Kidney epithelial cell (primary cell): ENCODE measurements at places on chromosomes 4 and X.
A peak's percentile ranks its signal among the peaks of the same experiment; 100 is the strongest.

DNA sequence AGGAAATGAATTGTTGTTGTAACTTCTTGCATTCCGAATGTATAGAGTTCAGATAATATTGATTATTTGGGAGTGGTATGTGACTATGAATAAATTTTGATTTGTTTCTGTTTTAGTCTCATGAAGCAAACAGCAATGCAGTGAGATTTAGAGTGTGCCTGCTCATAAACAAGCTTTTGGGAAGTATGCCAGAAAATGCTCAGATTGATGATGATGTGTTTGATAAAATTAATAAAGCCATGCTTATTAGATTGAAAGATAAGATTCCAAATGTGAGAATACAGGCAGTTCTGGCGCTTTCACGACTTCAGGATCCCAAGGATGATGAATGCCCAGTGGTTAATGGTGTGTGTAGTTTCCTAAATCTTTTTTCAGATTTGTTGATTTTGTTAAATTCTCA is 2.0 kb downstream of the NCAPG start:
- DNase-seq, result no peak

GRCh38 chr4:93359586-93359985 is 469.0 kb upstream of the ATOH1 start:
- DNase-seq, result no peak

- no peak for DNase-seq
These were observed 35.3 kb downstream of the NBDY start for GRCh38 chrX:56764153-56764974.

GRCh38 chr4:126264839-126265238 is 950.1 kb downstream of the FAT4 start:
- peak; percentile 9 for DNase-seq

DNA sequence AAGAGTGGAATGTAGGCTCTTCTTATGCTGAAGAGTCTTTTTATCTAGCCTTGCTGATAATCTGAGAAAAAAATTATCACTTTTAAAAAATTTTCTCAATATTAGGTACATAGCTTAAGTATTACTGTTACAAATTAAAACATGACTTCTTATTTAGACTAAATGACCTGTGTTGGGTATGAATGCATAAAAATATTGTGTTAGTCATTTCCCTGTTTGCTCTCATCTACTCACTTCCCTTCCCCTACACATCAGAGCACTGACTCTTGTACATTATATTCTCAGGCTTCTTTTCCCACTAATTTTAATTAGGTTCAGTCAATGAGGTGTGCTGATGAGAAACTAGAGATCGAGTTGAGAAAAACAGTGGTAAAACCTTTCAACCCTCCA is 881.0 kb downstream of the PCDH18 start:
- DNase-seq, result peak; percentile 10

DNA sequence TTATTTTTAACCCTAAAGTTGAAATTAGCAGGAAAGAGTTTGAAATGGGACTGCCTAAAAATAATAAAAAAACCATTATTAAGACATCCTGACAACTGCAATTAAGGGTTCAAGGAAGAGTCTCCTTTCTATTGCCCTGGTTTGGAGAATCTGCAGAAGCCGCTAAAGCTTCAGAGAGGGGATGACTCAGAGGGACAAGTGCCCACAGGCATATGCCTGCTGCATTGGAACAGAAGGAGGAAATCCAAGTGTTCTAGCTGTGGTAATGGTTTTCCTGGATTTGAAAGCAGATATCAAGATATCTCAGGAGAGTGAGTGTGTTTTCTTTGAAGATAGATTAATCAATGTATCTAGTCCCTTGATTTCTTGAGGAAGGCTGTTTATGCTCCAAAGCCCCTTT is 235.1 kb upstream of the TAPT1 start:
- peak; percentile 18 for DNase-seq

DNA sequence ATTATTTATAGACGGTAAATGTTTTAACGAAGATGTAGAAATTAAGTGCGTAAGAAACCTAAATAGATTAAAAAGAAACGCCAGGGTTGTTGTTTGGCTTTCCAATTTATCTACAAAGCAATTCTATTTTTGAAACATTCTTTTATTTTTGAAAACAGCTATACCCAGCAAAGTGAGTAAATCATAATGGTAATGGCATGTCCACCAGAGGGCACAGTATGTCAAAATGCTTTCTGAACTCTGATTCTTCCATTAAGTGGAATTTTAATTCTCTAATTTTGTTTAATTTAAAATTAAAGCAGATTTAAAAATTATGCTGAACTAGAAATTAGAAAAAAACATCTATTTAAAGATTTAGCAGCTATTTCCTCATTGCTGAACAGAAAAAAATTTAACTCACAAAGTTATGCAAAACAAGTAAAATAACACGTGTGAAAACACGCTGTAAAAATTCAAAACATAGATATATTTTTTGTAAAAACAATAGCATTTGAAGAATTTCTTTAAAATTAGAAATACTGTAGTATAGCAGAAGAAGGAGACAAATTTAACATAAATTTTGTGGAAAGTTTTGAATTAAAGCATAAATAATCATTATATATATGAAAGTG is 26.5 kb downstream of the RASSF6 start:
- DNase-seq, result no peak

- no peak for DNase-seq
These were observed 91.1 kb downstream of the LRBA start for GRCh38 chr4:150923945-150924344.

DNA sequence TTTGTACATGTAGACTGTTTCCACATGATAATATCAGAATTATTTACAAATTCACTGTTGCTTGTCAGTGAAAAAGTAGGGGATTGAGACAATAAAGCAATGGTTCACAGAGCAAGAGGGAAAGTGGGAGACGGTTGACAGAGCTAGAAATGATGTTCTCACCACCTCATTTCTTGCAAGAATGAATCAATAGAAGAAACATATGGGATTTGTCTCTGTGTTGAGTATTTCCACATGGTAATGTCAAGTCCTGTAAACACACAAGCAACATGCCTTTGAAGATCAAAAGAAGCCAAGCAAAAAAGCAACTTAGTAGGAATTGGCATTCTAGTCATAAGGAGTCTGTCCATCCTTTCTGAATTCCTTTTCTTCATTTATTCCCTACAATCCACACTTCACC is 1806.6 kb upstream of the AGA start:
- no peak for DNase-seq

DNA sequence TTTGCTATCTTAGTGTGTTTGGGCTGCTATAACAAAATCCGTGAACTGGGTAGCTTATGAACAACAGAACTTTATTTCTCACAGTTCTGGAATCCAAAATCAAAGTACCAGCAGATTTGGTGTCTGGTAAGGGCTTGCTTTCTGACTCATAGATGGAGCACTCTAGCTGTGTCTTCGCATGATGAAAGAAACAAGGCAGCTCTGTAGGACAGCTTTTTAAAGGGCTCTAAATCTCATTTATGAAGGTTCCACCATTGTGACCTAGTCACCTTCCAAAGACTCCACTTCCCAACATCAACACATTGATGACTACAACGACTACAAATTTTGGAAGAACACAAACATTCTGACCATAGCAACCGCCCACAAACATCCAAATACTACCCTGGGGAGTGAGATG is 158.6 kb upstream of the LCORL start:
- no peak for DNase-seq

DNA sequence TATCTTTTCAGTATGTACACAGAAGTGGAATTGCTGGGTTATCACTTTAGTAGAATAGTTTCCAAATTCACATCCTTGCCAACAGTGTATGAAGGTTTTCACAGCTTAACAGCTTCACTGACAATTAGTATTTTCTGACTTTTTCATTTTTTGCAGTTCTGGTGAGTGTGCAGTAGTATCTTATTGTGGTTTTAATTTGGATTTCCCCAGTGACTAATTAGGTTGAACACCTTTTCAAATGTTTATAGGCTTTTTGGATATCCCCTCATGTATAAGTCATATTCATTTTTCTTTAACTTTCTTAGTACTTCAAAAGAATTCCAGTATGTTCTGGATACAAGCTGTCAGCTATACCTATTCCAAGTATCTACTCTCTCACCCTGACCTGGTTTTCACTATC is 37.1 kb downstream of the BRCC3 start:
- no peak for DNase-seq

- DNase-seq, result no peak
These were observed 56.9 kb downstream of the BCOR start for GRCh38 chrX:40040686-40041461.

- no peak for DNase-seq
These were observed 200.4 kb downstream of the ARAP2 start for GRCh38 chr4:36043901-36044300.

- no peak for DNase-seq
These were observed 26.0 kb downstream of the TKTL1 start for GRCh38 chrX:154321594-154321993.

GRCh38 chrX:118971552-118971951 is 2.9 kb upstream of the LONRF3 start:
- no peak for DNase-seq

DNA sequence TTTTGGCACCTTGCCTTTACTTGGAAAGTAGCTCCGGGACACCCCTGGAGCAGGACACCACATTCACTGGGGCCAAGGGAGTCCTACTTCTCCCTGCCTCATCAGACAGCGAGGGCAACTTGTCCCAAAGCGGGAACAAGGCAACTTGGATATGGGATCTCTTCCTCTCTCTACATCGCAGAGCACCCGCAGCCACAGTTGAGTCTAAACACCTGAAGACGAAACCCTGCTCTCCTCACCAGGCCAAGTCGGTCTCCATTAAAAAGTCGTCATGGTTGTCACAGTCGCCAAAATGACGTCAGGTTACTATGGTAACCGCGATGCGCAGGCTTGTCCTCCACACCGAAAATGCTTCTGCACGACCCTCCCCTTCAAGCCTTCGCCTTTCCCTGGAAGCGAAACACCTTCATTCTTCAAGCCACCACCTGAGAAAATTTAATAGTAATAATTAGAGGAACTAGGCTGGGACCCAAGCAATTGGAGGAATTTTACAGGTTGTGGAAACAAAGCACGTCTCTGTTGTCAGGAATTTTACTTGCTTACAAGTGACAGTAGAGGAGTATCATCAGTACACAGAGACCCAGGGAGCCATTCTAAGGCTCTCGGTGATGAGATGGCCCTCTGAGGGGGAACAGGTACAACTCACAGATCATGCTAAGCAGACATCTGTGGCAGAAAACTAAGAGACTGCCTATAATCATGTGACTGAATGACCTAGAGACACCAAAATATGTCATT is 30.5 kb upstream of the TCEAL4 start:
- peak; percentile 19 for DNase-seq

DNA sequence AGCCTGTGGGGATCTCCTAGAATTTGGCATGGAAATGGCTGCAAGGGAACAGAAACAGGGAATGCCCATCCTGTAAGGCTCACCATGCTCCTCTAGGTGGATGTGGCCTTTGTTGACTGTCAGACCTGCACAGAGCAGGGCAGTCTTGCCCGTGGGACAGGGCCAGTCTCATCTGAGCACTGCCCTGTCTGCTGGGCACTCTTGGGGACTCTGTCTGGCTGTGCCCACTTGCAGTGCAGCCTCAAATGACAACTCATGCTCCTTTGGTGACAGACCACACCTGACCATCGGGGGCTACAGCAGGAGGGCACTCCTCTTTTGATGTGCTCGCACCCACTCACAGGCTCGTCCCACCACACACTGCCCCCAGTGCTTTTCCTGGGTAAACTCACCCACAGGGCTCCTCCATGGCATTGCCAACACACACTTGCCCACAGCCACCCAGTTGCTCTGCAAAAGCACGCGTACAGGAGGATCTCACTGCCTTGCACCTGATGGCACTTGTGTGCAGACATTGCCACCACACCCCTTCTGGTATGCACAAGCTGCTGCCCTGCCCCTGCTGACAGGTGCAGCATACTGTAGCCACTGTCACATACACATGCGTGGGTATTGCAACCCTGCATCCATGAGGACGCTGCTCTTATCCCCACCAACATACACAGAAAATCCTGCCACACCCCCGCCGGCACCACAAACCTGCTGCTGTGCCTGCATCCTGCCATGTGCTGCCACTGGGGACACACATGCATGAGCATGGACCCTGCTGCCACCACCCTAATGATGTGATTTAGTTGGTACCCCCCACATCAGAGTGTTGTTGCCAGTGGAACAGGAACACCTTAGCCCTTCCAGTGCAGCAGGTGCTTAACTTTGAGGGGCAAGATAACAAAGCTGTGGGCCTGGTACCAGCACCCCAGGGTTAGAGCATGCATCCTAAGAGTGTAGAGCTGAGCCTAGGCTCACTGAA is 100.1 kb upstream of the ARHGEF9 start:
- DNase-seq, result no peak

DNA sequence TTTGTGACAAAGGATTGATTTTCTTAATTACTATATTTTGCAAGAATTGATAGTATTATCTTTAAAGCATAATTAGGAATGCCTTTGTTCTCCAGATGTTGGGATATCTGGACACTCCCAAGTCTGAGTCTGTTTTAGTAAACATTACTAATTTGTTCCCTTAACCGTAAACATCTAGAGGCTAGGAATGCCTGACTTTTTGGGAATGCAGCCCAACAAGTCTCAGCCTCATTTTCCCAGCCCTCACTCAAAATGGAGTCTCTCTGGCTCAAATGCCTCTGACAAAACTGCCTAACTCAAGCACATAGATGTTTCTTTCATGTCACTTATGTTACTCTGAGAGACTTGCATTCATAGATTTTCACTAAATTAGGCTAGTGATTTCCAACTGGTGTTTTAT is 297.0 kb upstream of the CLNK start:
- no peak for DNase-seq

- DNase-seq, result no peak
These were observed 10.1 kb upstream of the FGG start for GRCh38 chr4:154622598-154622997.

DNA sequence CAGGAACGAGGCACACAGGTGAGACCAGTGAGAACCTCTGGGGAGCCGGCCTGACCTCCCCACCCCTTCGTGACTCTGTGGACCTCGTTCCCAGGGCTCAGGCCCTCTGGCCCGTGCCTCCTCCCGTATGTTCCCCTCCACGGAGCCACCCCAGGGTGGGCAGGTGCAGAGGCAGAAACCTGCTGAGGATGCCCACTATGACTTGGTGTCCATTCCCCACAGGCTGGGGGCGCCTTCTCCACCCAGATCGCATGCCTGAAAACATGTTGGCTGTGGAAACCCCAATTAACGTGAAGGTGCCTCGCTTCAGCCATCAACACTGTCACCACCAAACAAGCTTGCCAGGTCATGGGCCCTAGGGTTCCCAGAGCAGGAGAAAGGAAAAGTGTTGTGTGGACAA is 27.0 kb downstream of the BLOC1S4 start:
- DNase-seq, result no peak

DNA sequence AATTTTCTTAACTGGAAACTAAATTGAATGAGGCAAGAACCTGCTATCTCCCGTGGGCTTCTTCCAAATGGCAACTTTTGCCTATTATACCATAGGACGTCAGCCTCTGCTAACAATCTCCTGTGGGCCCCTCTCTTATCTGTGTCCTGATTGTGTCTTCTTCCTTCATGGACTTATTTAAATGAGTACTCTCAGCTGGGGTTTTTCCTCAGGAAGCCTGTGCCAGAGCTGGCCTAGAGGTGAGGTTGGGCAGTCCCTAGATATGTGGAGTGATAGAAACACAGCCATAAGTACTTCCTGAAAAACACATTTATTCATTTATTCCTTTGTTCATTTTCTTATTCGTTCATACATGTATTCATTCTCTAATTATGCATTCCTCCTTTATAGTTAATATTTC is 712.5 kb upstream of the SLIT2 start:
- DNase-seq, result no peak
